ENCODE measurements at places on chromosomes 6 and 20.

GRCh38 chr20:24499472-24499871 lies 30.0 kb downstream of the SYNDIG1 start:
- no peaks in the 10 kb centered on the region for H3K27me3 ChIP-seq
- peak; percentile 42 for DNase-seq
- H3K4me1 ChIP-seq, result no peaks in the 10 kb centered on the region

- H3K4me1 ChIP-seq, result no peaks in the 10 kb centered on the region
- no peak for DNase-seq
- no peak overlapping the region for H3K4me3 ChIP-seq
- no peak overlapping the region for H3K27ac ChIP-seq
- H3K27me3 ChIP-seq, result no peaks in the 10 kb centered on the region
Measured at GRCh38 chr20:36175016-36175415, 20.5 kb downstream of the EPB41L1 start.

- no peak for DNase-seq
- H3K27me3 ChIP-seq, result no peaks in the 10 kb centered on the region
- H3K27ac ChIP-seq, result no peak overlapping the region
- no peak overlapping the region for H3K4me3 ChIP-seq
- H3K4me1 ChIP-seq, result no peaks in the 10 kb centered on the region
- no peaks in the 10 kb centered on the region for H3K36me3 ChIP-seq
Measured at GRCh38 chr6:143427109-143427817, 23.2 kb downstream of the ADAT2 start.

DNA sequence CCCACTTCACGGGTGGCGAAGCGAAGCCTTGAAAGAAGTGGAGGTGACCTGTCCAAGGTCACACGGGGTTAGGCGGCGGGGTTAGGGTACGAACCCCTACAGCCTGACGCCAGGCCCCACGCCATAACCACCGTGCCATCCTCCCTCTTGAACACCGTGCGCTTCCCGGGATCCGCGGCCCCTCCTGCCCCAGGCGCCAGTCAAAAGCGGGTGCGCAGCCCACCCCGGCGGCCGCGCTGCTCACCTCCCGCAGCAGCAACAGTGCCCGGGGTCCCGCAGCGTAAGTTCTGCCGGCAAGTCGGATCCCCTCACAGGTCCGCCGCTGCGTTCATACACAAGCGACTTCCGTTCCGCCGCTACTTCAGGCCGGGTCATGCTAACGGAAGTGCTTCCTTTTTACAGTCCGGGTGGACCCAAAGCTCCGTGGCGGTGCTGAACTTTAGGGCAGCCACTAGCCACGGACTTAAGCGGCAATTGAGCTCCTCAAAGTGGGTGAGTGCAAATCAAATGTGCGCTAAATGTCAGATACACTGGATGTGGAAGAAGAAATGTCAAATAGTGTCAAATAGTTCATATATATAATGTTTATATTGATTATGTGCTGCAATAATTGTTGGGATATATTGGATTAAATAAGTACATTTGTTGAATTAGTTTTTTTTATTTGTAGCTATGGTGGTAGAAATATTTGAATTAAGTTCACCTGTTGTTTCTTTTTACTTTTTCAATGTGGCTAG lies at the start of gene CDK5RAP1:
Gene CDK5RAP1 (minus strand): TSS at position 336 of the 737 bp plus-strand sequence. CDS start 4,455 bp downstream, outside the sequence.
- DNase-seq, result no peak
- H3K27ac ChIP-seq, result peak within 1 kb of the TSS; percentile 76
- H3K27me3 ChIP-seq, result no peaks in the 10 kb centered on the region
- peak within 1 kb of the TSS; percentile 98 for H3K4me3 ChIP-seq
- H3K36me3 ChIP-seq, result peaks cover 4% of the 10 kb centered on the region
- peaks cover 40% of the 10 kb centered on the region for H3K4me1 ChIP-seq

- H3K4me3 ChIP-seq, result no peak overlapping the region
- no peaks in the 10 kb centered on the region for H3K36me3 ChIP-seq
- H3K27ac ChIP-seq, result no peak overlapping the region
- no peaks in the 10 kb centered on the region for H3K4me1 ChIP-seq
Measured at GRCh38 chr6:101344885-101345284, 48.6 kb upstream of the GRIK2 start.

DNA sequence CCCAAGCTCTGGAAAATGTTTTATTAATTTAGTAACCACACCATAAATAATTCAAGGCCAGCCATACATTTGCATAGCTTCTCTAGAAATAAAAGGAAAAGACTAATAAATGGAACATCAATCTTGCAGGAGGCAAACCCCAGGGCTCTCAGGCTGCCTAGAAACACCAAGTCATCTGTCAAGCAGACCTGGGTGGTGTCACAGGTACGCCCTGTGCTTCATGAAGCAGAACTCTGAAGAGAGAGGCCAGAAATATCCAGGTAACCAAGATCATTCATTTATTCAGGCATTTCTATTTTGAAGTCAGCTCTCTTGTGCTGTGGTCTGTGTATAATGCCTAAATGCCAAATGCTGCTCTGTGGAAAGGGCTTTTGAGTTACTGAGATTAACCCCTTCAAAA lies 45.3 kb upstream of the ARMH2 start:
- H3K4me1 ChIP-seq, result no peaks in the 10 kb centered on the region
- DNase-seq, result no peak
- no peak overlapping the region for H3K4me3 ChIP-seq
- peaks cover 36% of the 10 kb centered on the region for H3K36me3 ChIP-seq
- no peaks in the 10 kb centered on the region for H3K27me3 ChIP-seq

GRCh38 chr6:882084-882598 lies 189.2 kb upstream of the EXOC2 start:
- no peak overlapping the region for H3K4me3 ChIP-seq
- no peak overlapping the region for H3K27ac ChIP-seq
- H3K4me1 ChIP-seq, result no peaks in the 10 kb centered on the region

DNA sequence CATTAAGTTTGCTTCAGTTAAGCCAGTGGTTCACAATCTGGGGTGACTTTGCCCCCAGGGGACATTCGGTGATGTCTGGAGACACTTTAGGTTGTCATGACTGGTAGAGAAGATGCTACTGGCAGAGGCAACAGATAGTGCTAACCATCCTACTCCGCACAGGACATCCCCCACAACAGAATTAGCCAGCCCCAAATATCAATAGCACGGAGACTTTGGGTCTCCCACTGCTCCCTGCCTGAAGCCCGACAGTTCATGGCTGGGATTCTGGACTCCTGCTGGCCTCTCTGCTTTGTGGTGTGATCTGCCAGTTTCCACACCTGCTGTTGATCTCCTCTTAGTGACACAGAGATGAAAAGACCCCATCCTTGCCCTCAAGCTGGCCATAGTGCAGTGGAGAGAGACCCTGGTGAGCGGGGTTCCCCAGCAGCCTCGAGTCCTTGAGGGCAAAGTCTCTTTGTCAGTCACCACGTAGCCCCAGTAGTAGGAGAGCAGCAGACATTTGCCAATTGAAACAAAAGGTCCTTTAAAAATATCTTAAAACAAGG lies 24.7 kb upstream of the TTPAL start:
- no peak for DNase-seq
- no peak overlapping the region for H3K27ac ChIP-seq
- no peak overlapping the region for H3K4me3 ChIP-seq
- no peaks in the 10 kb centered on the region for H3K36me3 ChIP-seq
- H3K27me3 ChIP-seq, result no peaks in the 10 kb centered on the region
- H3K4me1 ChIP-seq, result no peaks in the 10 kb centered on the region

- DNase-seq, result peak; percentile 1
- H3K4me1 ChIP-seq, result no peaks in the 10 kb centered on the region
- no peak overlapping the region for H3K27ac ChIP-seq
- H3K27me3 ChIP-seq, result no peaks in the 10 kb centered on the region
- no peak overlapping the region for H3K4me3 ChIP-seq
Measured at GRCh38 chr20:16711661-16712258, 18.1 kb upstream of the SNRPB2 start.

GRCh38 chr6:56756219-56756789 lies 113.6 kb upstream of the DST start:
- peaks cover 29% of the 10 kb centered on the region for H3K4me1 ChIP-seq
- no peak overlapping the region for H3K27ac ChIP-seq
- DNase-seq, result no peak
- H3K27me3 ChIP-seq, result no peaks in the 10 kb centered on the region
- H3K4me3 ChIP-seq, result no peak overlapping the region
- H3K36me3 ChIP-seq, result no peaks in the 10 kb centered on the region

DNA sequence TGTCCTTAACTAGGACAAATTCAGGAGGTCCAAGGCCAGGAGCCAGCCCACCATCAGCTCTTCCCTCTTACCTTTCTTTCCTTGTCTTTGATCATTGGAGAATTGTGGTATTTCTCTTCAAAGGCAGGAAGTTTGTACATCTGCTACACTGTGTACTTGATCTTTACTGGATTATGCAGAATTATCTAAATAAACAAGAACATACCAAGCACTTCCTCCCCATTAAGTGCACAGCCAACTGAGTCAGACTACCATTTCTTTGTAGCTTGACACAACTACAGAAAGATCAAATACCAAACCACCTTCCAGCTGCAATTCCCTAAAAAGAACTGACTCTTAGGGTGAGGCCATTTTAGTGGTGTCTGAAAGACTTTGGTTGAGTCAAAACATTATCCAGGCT lies 195.1 kb downstream of the HDGFL1 start:
- no peaks in the 10 kb centered on the region for H3K36me3 ChIP-seq
- no peaks in the 10 kb centered on the region for H3K27me3 ChIP-seq
- H3K4me3 ChIP-seq, result no peak overlapping the region
- no peaks in the 10 kb centered on the region for H3K4me1 ChIP-seq
- DNase-seq, result no peak

GRCh38 chr6:116090251-116090650 lies 10.4 kb upstream of the NT5DC1 start:
- no peak for DNase-seq

GRCh38 chr20:57688864-57689263 lies 21.0 kb downstream of the PMEPA1 start:
- H3K27ac ChIP-seq, result peak overlapping the region; percentile 65
- no peaks in the 10 kb centered on the region for H3K36me3 ChIP-seq
- H3K27me3 ChIP-seq, result no peaks in the 10 kb centered on the region
- no peak overlapping the region for H3K4me3 ChIP-seq

DNA sequence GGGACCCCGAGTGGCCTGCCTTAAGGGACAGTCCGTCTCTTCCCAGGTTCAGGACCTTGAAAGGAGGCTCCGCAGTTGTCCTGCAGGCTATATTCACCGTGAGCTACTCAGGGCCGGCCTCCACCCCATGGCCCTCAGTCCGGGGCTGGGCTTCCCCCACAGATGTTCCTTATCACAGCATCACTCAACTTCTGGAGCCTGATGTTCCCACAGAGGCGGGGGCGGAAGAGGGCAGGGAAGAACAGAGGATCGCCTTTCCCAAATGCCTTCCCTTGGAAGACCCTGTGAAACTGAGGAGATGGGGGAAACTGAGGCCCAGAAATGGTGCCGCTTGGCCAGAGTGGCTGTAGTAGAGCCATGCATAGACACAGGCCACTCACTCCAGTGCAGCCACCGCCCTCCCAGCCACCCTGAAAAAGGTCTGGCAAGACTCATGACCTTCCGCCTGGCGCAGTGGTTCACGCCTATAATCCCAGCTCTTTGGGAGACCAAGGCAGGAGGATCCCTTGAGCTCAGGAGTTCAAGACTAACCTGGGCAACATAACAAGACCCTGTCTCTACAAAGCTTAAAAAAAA lies 4.3 kb upstream of the COX4I2 start:
- no peaks in the 10 kb centered on the region for H3K27me3 ChIP-seq
- H3K4me1 ChIP-seq, result no peaks in the 10 kb centered on the region
- H3K4me3 ChIP-seq, result no peak overlapping the region
- no peak overlapping the region for H3K27ac ChIP-seq

DNA sequence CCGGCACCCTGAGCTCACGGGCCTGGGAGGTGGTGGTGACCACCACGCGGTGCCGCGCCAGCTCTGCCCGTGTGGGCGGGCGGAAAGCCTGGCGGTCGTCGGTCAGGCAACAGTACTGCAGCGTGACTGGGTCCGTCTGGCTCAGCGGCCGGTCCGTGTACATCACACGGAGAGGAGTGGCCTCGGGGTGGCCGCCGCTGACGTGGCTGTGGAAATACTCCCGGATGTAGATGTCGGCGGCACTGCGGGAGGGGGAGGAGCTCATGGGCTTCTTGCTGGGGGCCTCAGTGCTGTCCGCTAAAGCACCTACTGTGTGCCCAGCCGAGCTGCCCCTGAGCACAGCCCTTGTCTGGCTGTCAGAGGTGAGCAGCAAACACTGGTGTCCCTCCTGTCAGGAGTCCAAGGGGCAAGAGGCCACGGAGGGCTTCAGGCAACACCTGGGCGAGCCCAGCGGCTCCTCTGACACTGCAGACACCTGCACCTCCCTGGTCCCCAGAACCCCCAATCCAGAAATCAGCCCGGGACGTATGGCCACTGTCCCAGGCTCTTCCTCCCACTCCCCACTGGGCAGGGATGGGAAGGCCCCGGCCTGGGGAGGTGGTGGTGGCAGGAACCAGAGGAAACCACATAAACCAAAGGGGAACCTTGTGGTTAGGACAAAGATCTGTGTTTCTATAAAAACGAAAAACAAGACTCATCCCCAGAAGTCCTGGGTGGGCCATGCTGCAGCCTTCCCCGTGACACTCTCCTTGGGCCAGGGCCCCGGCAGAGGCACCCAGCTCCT lies 6.5 kb downstream of the HELZ2 start:
- no peaks in the 10 kb centered on the region for H3K27me3 ChIP-seq
- DNase-seq, result no peak
- peaks cover 2% of the 10 kb centered on the region for H3K4me1 ChIP-seq
- H3K36me3 ChIP-seq, result no peaks in the 10 kb centered on the region
- H3K27ac ChIP-seq, result no peak overlapping the region

- peaks cover 14% of the 10 kb centered on the region for H3K4me1 ChIP-seq
- DNase-seq, result peak; percentile 95
- H3K27ac ChIP-seq, result no peak overlapping the region
- no peak overlapping the region for H3K4me3 ChIP-seq
- H3K36me3 ChIP-seq, result no peaks in the 10 kb centered on the region
Measured at GRCh38 chr6:169859401-169859977, 108.1 kb downstream of the ERMARD start.

GRCh38 chr6:41692730-41693129 lies 42.7 kb downstream of the TFEB start:
- H3K36me3 ChIP-seq, result peaks cover 3% of the 10 kb centered on the region
- peaks cover 4% of the 10 kb centered on the region for H3K4me1 ChIP-seq
- no peak overlapping the region for H3K4me3 ChIP-seq
- DNase-seq, result no peak
- no peaks in the 10 kb centered on the region for H3K27me3 ChIP-seq

GRCh38 chr6:112337209-112337638 lies 9.9 kb upstream of the RFPL4B start:
- H3K27ac ChIP-seq, result no peak overlapping the region
- H3K4me1 ChIP-seq, result no peaks in the 10 kb centered on the region
- no peaks in the 10 kb centered on the region for H3K27me3 ChIP-seq
- no peak overlapping the region for H3K4me3 ChIP-seq
- no peaks in the 10 kb centered on the region for H3K36me3 ChIP-seq
- no peak for DNase-seq

DNA sequence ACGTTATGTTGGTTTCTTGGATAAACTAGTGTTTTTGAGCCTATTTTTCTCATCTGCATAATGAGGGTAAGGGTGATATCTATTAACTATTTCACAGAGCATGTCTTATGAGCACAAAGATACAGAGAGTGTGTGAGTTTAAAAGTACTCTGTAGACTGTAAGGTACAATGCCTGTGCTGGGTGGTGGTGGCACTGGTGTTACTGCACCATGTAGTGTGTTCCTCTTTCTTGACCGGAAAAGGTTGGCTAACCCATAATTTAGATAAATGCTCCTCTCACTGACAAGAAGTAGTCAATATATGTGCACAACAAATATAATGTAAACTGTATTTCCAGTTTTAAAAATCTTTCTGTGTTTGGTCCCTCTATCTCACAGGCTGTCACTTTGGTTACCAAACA lies 116.2 kb upstream of the MMS22L start:
- H3K27me3 ChIP-seq, result no peaks in the 10 kb centered on the region
- H3K36me3 ChIP-seq, result no peaks in the 10 kb centered on the region
- no peak for DNase-seq
- H3K4me1 ChIP-seq, result no peaks in the 10 kb centered on the region
- H3K4me3 ChIP-seq, result no peak overlapping the region
- H3K27ac ChIP-seq, result no peak overlapping the region
